SHP77 treated with DMSO at 0.1 percent for 48 hours (cell line): ENCODE measurements at places on chromosomes 4 and X.

DNA sequence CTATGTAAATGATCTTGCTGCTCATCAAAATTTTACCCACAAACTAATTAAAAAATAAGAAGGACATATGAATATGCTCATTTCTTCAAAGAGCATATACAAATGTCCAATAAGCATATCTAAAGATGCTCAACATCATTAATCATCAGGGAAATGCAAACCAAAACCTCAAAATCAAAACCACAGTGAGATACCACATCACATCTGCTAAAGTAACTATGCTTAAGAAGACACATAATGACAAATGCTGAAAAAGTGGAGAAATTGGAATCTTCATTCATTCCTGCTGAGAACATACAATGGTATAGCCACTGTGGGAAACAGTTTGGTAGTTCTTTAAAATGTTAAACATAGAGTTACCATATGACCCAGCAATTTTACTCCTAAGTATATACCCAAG lies 81.9 kb downstream of the AFF2 start:
- no peak for DNase-seq

DNA sequence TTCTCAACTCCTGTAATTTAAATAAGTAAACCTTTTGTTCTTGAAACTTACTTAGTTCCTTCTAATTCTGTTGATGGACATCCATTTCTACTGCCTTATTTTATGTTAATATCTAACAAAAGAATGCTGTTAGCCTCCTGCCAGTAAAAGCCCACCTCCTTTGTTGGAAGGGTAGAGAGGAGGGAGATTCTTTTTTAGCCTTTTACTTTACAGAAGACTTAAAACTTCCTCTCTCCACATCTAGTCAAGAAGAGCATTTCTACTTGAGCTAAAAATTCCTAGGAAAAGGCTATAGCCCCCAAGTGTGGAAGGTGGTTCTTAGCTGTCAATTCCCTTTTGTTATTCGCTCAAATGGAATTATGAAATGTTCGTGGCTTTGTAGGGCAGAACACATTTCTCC lies 118.7 kb downstream of the ZIC3 start:
- DNase-seq: no peak

GRCh38 chrX:111443946-111444345 lies 32.0 kb upstream of the DCX start:
- DNase-seq: no peak

GRCh38 chr4:8274765-8275547 lies 5.4 kb downstream of the HTRA3 start:
- DNase-seq: no peak

DNA sequence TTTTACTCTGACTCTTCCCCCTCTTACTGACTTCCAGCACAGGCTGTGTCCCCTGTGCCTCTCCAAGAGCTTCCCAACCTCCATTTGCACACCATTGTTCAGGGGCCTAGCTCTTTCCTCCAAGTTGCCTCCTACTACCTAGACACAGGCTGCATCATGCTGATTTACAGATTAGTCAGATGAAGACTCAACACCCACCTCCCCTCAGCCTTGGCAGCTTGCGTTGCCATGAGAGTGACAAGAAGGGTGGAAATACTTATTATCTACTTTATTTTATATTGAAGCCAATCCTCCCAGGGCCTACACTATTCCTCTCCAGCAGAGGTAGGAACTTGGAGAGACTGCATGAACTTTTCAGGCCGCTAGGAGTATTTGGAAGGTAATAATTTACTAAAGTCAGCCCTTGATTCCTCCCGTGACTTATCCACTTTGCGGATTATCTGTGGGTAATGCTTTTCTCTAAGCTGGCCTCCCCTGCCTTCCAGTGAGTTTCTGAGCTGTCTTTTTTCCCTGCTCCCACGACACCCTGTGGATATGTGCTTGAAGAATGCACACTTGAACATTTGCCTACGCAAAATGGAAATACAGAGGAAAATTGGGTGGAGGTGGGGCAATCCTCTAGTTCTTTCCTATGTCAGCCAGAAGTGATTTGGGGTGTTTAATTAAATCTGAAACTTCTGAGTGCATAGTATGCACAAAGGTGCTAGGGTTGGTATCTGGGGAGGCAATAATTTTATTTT lies 74.1 kb upstream of the TMEM164 start:
- no peak for DNase-seq

GRCh38 chr4:80694171-80694570 lies 336.3 kb upstream of the BMP3 start:
- no peak for DNase-seq

GRCh38 chr4:82782626-82783345 lies 15.8 kb downstream of the SCD5 start:
- DNase-seq: no peak

GRCh38 chr4:186078981-186079638 lies 10.2 kb downstream of the TLR3 start:
- no peak for DNase-seq

DNA sequence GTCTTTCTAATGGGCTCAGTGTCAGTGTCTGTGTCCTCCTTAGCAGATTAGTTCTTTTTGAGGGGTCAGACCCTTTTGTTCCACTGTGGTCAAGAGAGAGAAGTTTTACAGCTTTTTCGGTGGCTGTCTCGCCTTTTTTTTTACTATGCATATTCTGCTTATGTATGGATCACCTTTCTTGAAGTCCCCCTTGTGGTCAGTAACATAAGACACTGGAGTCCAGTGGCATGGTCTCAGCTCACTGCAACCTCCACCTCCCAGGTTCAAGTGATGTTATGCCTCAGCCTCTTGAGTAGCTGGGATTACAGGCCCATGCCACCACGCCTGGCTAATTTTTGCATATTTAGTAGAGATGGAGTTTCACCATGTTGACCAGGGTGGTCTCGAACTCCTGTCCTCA lies 54.0 kb upstream of the PGRMC2 start:
- DNase-seq: no peak

- no peak for DNase-seq
These were observed 359.2 kb downstream of the CCSER1 start for GRCh38 chr4:90486346-90486745.

- DNase-seq: no peak
These were observed 100.4 kb downstream of the ITM2A start for GRCh38 chrX:79266702-79267101.

DNA sequence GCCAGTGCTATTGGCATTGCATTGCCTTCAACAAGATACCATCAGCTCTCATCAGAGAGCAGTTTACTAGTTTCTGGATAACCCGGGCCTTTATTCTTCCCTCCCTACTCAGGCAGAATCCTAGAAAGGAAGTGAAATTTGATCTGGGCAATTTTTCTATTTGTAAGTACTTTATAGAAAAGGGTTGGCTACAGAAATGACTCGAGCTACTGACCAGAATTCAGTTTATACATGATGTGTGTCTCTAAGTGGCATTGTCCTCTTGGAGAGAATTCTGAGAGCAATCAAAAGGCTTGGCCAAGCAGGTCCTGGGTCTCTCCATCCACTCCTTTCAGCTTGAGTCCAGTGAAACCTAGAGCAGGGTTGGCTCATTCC lies 192.7 kb upstream of the LEF1 start:
- no peak for DNase-seq

- DNase-seq: no peak
These were observed 352.9 kb downstream of the GASK1B start for GRCh38 chr4:157819693-157820464.

GRCh38 chr4:112518675-112519074 lies 2.7 kb upstream of the NEUROG2 start:
- no peak for DNase-seq

DNA sequence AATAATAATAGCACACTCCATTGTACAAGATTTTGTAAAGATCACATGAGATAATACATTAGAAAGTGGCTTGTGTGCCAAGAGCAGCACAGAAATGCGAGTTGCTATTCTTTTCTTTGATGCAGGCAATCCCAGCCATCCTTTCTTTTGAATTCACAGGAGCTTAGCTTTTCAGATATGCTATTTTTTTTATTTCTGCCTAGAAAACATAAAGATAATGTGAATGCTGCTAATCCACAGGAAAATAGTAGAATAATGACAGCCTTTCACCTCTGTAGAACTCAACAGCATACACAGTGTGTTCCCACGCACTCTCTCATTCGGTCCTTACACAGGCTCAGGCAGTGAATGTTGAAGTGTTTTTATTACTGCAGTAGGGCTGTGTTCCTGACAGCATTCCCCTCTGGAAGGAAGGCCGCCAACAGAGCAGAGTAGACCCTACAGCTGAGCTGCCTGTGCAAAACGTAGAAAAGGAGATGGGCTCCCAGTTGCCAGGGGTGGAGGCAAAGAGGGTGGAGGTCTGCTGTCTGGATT lies 138.8 kb upstream of the TAPT1 start:
- no peak for DNase-seq

DNA sequence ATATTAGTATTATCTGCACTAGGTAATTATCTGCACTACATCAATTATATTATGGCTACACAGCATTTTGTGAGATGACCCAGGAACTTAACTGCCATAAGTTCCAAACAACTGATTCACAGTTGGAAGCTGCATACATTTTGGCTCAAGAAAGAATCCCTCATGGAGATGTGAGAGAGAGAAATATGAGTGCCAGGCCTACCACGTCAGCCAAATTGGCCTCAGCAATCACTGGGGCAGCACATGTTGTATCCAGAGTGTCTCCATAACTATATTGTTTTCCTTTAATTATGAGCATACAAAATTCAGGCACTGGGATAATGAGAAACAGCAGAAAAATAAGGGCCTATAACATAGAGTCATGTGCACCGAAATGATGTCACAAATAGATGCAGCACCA lies 174.2 kb upstream of the DMD start:
- DNase-seq: no peak

DNA sequence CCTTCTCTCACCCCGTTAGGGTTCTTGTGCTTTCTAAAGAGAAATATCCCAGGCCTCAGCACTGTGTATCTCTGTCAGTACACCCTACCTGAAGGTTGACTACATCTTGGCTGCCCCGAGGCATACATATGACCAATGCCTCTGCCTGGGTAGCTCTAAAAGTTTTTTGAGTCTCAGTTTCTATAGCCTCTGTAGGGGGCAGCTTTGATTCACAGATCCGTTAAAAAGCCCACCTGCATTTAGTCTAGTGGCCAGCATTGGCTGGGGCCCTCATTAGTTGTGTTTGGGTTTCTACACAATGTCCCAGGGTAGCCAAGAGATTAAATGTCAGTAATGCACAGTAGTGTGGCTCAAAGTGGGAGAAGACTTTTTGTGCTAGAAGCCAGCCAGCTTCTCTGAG lies 151.1 kb downstream of the CFAP299 start:
- DNase-seq: no peak

GRCh38 chr4:155426953-155427352 lies 50.2 kb upstream of the MAP9 start:
- DNase-seq: no peak
